Activated naive CD8-positive, alpha-beta T cell treated with anti-CD3 and anti-CD28 coated beads, Interleukin-2, amount 10 ng/mL, durations not matched to agents 7 days and 5 days (primary cell): ENCODE measurements at places on chromosomes 3 and 15. TPM values are rescaled to one million over a fixed set of nuclear protein-coding genes. Genes with fewer than 3 reads are reported as not detected.

GRCh38 chr3:132136334-132136716, 101.5 kb upstream of the CPNE4 start:
- no peak for DNase-seq

CGGBP1 gene
- total RNA-seq: 111 TPM

MESD gene
- total RNA-seq: 28.0 TPM

USP50 gene
- total RNA-seq: not detected
